ENCODE measurements at places on chromosomes 3 and 15.
A peak's percentile ranks its signal among the peaks of the same experiment; 100 is the strongest.

- DNase-seq: no peak
Observed at GRCh38 chr3:53169045-53169831, 8.2 kb downstream of the PRKCD start.

DNA sequence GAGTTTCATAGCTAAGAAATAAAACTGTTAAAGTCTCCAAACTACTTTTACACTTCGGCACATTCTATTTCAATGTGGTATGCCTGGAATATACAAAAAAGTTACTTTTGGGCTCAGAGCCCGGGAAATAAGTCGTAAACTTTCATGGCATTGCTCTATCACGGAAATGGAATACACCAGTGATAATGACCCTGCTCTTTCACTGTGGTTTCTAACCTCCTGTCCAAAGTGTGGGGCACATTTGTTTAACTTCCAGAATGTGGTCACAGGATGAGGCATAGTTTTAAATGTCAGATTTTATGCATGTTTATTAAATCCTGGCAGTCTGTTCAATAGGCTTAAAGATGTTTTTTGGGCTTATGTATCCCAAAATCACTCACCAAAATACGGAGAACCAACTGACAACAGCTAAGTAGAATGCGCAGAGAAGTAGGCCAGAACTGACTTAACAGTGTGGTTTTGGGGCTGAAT is 5.1 kb downstream of the CXCR6 start:
- no peak for DNase-seq

DNA sequence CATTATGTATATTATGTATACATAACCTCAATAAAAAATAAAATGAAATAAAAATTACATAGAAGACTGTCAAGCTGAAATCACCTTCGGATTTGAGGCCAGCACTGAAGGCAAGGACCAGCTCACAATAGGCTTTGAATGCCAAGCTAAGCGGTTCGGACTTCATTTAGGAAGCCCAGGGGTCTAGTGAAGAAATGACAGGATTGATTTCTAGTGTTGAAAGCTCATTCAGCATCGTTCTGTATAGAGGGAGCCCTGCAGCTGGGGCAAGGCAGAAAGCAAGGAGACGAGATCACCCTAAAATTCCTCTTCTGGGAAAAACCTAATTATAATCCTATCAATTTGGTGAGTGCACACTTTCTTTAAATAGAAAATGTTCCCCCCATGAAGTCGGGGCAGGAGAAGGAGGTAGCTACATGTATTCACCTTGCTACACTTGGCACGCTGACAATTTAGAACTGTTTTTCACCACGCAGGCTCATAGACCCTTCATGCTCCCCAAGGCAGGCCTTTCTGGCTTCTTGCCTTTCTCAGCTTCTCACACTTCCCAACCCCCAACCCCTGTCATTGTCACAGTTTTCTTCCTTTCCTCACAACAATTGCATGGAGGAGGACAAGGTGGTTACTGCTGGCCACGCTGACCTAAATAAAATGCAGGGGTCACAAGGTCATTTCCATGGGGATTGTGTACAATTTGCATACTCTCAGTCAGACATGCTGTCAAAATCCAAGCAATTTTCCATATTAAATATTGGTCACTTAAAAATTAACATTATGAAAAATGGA is 44.4 kb upstream of the SSR3 start:
- no peak for DNase-seq

GRCh38 chr3:180700941-180701340 is 21.7 kb upstream of the CCDC39 start:
- no peak for DNase-seq

DNA sequence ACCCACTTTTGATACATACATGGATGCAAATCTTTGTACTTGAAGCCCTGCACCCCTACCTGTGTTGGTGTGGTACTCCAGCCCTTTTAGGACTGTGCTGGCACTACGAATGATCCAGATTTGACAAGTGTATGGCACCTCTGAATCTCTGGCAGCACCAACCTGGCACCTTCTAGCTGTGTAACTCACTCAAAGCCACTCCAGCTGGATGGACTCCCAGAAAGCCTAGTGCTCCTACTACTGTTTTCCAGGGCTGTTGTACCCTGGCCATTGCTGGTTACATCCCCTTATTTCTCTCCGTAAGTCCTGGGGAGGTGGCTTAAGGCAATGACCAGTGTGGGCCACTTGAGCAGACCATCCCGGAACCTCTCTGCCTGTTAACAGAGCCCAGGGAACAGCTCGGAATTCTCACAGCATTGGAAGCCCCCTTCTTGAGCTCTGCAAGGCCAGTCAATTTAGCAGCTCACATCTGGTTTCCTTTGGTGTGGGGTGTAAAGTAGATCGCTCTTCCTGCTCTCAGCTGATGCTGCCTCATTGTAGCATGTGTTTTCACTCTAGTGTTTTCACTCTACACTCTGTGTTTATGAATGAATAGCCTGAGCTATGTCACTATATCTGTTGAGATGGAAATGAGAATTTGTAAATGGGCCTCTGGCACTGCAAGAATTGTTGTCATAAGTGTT is 12.2 kb downstream of the CALML4 start:
- DNase-seq: no peak

DNA sequence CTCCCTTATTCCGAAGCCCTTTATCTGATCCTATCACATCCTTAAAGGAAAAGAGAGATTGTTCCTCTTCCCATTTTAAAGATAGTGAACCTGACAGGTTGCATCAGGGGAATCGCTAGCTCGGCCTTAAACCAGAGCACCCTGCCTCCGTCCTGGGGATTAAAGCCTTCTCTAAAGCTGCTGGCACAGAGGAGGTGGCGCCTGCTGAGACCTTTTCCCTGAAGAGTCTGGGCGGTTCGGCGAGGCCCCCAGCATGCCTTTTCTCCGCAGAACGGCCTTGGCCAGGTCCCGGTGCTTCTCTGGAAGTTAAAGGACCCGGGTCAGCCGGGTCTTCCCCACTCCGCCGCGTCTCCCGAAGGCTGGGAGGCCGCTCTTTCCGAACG is 593 bp downstream of the FAM219B start:
- DNase-seq: peak; percentile 32

- DNase-seq: no peak
Observed at GRCh38 chr3:48686538-48687219, 964 bp upstream of the NCKIPSD start.

DNA sequence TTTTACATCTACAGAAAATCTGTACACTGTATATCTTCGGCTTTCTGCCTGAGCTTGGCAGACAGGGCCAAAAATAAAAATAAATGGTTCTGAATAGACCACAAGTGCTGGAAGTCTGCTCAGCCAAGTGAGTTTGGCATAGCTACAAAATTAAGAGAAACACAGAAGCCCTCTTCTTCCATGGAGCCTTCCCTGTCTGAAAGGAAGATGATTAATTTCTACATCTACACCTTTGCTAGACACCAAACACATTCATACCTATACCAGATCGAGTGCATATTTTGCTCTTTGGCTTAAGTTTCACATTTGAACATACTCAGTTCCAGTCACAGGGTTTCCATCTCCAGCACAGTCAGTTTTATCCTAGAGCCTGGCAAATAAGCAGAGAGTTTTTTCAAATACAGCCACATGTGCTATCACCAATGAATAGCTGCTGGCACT is 224.6 kb downstream of the GREM1 start:
- no peak for DNase-seq

- no peak for DNase-seq
Observed at GRCh38 chr3:43768381-43768973, 77.7 kb downstream of the ABHD5 start.

DNA sequence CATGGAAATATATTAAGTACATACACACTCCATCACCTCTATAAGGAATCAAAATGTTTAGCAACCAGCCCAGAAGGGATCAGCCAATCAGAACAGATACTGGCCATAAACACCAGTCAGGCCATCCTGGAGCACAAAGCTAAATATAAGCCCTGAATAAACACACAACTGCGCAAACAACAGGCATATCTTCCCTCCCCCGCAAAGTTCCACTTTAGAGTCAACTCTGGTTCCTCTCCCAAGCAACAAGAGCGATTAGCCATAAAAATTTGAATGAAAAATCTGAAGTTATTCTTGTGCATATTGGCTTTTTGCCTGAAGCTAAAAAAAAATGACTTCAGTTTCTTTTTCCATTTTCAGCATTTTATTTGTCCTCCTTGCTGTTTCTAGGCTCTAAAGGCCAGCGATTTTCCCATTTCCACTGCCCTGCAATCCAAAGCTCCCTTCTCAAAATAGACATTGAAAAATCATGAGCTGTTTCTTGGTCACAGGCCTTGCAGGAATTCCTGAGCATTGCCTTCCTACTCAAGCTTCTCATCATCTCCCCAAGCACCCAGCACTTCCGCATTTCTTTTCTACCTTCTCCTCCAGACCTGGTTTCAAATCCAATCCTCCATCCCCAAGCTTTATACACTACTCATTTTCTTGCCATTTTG is 247.9 kb downstream of the ZMAT3 start:
- DNase-seq: no peak

GRCh38 chr3:124562769-124563168 is 167.5 kb upstream of the UMPS start:
- DNase-seq: no peak

- no peak for DNase-seq
Observed at GRCh38 chr3:85737846-85738245, 779.1 kb downstream of the CADM2 start.

DNA sequence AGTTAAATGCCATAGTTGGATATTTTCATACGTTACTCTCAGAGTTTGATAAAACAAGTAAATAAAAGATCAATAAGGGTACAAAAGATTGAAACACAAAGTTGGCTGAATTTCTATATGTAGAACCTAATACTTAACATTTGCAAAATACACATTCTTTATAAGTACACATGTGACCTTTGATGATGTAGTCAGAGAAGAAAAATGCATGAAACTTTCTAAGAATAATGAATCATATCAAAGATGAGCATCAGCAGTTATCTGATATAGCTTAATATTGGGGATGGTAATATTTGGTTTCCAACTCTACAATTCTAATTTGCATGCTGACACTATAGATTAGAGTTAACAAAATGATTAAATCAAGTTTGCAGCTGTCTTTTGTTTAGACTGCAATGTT is 188.0 kb upstream of the TGFBR2 start:
- no peak for DNase-seq

DNA sequence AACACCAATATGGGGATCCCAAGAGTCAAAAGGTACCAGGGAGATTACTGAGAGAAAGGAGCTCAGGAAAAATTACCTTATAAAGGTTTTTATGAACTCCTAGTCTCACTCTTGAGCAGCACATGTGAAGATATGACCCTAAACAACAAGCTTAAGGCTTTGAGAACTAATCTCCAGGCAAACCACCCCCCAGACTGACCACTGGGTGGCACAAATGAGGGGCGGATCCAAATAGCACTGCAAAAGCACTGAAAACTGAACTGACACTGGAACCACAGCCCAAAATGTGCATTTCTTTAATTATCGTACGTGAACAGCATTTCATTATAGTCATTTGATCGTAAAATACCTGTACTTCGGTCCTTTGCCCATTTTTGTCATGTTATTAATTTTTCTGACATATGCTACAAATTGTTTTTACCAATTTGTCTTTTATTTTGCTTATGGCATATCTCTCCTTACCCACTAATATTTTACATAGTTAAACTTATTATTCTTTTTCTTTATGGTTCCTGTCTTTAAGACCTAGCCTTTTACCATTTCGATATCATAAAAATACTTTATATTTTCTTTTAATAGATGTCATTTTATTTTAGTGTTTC is 31.5 kb upstream of the TFDP2 start:
- DNase-seq: peak; percentile 6

- no peak for DNase-seq
Observed at GRCh38 chr15:60673918-60674558, 195.1 kb upstream of the ICE2 start.

DNA sequence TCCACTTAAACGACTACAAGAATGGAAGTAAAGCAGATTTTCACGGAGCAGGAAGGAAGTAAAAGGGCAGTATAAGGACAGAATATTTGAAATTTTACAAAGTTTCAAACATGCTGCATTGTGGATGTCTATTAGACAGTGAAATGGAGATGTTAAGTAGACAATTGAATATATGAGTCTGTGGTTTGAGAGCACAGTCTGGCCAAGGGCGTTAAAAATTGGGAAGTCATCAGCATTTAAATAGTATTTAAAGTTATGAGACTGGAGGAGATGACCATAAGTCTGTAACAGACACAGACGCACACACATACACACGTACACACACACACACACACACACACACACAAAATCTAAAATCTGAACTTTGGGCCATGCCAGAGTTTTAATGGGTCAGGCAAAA is 935.9 kb downstream of the EPHA3 start:
- no peak for DNase-seq

GRCh38 chr15:25092661-25093060 is 137.9 kb downstream of the SNRPN start:
- DNase-seq: no peak

- DNase-seq: no peak
Observed at GRCh38 chr3:145620486-145620885, 540.5 kb downstream of the PLOD2 start.

GRCh38 chr3:17742102-17742879 is at the start of gene TBC1D5:
TSS of gene TBC1D5 (minus strand) at chr3:17742631. CDS start at chr3:17508570, 234,061 bp downstream.
- peak; percentile 94 for DNase-seq

DNA sequence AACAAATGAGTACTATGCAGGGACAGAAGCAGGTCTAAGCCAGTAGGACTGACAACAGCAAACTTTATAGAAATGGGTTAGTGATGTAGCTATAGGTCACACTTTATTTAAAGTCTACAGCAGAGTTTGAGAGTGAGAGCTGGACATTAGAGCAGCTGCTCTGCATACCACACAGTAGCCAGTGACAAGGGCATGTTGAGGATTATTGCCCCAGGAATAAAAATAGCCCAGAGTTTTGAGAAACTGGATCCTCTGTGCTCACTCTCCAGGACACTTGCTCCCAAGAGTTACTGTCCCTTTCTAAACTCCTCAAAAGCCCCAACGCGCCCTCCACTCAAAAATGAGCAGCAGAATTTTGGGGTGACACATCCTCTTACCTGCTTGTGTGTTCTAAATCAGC is 21.1 kb downstream of the LRTM1 start:
- DNase-seq: no peak

DNA sequence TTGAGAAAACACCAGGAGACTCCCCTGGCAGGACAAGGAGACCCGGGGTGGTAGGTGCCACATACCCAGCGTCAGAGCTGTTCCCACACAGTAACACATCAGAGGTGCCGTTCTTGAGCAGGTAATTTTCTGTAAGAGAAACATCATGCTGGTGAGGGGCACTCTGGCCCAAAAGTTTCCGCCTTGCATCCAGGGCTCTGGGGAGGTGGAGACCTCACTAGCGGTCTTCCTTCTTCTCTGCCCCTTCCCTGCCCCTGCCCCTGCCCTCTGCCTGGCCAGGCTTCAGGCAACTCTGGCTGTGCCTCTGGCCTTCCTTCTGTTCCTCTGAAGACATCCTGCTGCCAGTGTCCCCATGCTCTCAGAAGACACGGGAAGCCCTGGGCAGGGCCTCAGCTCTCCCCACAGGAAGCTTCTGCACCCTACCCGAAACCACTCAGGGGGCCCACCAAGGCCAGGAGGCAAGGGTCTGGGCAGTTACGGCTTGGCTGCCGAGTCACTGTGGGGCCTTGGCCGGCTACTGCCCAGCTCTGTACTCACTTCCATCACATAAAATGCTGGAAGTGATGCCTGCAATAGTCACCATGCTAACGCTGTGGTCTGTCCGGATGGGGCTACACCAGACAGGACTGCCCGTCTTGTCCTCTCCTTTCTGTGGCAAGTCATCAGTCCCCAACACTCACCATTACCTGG is 41.3 kb downstream of the SCN5A start:
- no peak for DNase-seq
